ENCODE measurements at places on chromosomes 7 and 10.

GRCh38 chr10:33025039-33025438 lies 67.0 kb upstream of the ITGB1 start:
- no peak for DNase-seq

DNA sequence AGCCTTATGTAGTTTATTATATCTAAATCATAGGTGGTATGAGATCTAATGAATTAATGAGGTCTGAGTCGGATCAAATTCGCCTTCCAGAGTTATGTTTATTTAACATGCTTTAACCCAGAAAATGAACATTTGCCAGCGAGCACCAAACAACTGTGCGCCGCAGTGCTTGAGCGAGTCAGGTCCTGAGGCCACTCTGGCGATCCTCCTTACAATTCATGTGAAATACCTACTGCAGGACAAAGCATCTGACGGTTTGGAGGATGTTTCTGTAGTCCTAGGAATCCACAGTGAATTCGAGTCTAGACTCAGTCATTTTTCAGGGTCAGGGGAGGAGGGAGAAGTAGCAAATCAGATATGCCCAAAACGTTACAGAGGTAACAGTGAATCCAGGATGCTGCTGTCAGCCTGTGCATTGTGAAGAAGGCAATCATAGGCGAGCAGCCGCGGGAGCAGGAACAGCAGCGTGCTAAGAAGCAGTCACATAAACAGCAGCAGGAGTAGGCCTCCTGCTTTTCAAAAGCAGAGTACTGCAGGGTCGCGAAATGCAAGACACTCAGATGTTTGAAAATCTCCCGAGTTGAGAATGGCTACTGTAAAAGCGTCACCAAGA lies 120.2 kb downstream of the CACNB2 start:
- DNase-seq: no peak

DNA sequence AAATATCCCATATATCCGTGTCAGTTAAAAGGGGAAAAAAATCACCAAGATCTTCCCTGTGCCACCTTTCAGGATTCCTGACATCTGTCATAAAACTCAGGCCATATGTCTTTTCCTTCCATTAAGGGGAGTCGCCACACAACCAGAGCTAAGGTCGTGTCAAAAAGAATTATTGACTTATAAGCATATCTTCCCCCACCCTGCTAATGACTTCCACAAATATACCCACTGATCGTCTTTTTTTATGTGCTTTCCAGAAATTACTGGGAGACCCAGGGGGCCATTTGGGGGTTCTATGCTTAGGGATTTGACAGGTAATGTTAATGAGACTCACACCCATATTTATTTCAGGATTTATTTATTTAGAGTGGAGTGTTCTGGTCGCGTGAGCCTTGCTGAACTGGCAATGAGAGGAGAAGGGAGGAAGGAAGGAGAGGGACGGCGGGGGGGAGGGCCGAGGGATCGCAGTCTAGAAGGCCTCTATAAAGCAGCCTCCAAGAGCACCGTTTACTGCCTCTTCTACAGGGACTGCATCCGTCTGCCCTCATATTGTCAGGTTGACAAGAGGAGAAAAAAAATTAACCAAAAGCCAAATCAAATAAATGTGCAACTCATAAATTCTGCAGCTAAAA lies 135.7 kb upstream of the MGMT start:
- no peak for DNase-seq

- DNase-seq: no peak
Measured at GRCh38 chr7:127380479-127380878, 12.0 kb downstream of the ZNF800 start.

- DNase-seq: no peak
Measured at GRCh38 chr10:9305018-9305655, 1250.6 kb downstream of the GATA3 start.

DNA sequence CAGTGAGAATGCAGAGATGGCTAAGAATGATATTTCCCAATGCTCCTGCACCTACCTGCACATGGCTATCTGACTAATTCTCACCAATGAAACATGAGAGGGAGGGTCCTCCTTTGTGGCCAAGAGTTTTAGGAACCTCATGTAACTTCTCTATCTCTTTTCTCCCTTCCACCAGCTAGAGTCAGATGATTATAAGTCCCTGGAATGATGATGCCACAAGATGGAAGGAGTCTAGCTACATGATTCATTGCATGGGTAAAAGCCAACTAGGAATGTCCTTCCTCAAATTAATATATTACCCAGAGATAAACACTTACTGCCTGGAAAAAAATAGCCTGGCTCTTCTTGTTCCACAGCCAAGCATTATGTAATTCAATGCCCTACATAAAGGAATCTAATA lies 55.1 kb upstream of the AASS start:
- DNase-seq: no peak

GRCh38 chr10:79193694-79194382 lies 125.1 kb downstream of the ZMIZ1 start:
- DNase-seq: no peak

GRCh38 chr10:70584909-70585544 lies 17.5 kb downstream of the PRF1 start:
- no peak for DNase-seq

DNA sequence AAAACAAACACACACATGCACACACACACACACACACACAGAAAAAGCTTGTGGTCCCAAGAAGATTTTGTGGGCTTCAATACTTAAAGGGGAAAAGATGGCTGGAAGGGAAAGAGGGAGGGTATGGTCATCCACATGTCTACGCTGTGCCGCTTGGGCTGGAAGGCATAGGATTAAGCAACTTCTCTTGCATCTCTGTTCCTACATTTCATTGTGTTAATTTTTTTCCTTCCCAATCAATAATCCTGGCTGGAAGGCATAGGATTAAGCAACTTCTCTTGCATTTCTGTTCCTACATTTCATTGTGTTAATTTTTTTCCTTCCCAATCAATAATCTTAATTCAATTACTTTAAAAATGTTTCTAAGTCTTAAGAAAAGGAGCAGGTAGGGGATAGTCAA lies 30.6 kb downstream of the C10orf120 start:
- no peak for DNase-seq

DNA sequence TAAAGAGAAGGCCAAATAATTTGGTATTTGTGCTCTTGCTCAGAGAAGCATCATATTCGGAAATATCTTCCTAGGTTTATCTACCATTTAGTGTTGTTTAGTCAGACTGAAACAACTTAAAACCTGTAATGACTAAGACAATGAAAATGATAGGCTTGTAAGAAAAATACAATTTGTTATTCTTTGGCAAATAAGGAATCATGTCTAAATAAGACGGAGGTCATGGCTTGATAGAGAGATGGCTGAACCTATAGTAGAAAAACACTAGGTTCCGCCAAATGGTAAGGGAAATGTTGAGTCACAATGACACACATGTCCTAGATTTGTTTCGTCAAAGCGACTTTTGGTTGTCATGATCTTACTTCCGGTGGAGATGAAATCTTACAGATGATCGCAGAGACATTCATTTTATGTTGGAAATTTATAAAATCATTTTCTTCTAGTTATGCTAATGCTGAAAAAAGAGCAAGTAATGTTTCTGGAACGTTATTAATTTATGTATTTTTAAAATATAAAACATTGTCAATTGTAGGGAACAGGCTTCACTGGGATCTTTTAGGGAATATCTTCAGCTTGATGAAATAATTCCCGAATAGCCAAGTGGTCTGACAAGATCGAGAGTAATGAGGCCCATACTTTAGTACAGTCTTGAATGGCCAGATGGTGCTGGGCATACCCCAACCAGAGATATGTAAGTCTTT lies 1.0 kb downstream of the SRGN start:
- peak; percentile 61 for DNase-seq

DNA sequence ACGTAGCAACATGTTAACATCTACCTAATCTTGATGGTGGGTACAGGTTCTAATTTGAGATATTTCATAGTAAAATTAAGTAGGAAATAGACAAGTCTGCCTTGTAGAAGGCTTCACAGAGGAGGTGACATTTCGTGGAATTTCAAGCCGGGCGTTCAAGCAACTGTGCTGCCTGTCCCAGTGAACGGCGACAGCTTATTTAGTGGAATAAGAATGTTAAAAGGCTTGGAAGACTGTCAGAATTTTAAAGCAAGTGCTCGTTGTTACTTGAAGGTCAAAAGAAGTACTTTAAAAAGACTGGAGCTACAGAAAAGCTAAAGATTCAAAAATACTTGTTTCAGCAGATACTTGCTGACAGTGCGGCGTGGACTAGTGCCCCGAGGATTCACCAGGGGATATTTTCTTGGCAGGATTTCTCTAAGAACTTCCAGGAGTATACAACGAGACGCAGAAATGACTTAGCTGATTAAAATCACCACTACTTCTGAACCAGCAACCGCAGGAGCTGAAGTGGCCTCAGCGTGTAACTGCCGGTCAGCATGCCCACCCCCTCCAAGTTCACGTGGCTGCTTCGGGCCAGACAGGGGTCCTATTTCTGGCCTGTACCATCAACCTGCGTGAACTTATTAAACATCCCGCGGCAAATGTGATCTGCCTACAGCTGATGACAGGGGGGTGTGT lies 46.5 kb downstream of the CTBP2 start:
- no peak for DNase-seq

- no peak for DNase-seq
Measured at GRCh38 chr7:21782996-21783395, 162.7 kb downstream of the CDCA7L start.

DNA sequence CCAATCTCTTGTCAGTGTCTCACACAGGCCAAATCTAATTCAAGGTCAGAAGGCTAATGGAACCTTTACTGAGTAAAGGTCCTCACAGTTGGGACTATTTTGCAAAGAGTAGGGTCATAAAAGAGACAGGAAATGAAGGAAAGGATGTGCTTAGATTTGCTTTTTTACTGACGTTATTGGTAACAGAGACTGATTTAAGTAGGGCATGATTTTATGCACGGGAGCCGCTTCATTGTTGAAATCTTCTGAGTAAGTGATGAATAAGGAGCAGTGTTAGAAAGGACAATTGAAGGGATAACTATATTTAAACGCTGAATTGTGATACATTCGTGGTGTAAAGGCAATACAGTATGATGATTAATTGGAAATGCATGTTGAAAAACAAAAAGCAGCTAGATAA lies 261.5 kb downstream of the MALRD1 start:
- no peak for DNase-seq

- peak; percentile 55 for DNase-seq
Measured at GRCh38 chr7:142478479-142479220, 220.8 kb upstream of the PRSS58 start.
